GM12865 (cell line): ENCODE measurements at places on chromosomes 7 and 10.
A peak's percentile ranks its signal among the peaks of the same experiment; 100 is the strongest.

GRCh38 chr7:28733035-28733434 is 225.1 kb downstream of the TRIL start:
- DNase-seq: no peak

DNA sequence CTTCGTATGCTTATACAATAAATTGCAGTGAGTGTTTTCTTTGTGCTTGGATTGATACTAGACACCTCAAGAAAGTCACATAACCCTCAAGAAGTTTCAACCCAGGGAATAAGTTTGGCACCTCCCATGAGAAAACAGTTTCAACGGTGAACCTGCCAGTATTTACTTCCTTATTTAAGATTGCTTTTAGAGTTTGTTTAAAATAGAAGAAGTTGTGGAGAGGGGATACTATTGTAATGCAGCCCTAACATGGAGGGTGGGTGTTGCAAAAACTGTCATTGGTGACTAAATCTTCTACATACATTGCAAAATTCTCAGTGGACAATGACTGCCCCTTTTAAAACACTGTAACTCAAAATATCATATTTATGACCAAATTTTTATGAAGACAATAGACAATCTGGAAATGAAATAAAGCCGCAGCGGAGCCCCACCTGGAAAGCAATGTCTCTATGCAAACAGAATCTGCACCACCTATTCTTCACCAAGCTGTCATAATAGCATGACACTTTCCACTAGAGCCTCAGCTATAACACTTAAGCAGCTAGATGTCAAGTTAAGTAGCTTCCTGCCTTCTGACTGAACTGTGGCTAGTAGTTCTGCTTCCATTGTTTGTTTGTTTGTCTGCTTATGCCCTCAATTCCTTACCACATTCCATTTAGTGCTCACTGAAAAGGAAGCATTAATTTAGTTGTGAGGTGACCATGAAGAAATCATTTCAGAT is 98.2 kb downstream of the MDFIC start:
- DNase-seq: no peak

DNA sequence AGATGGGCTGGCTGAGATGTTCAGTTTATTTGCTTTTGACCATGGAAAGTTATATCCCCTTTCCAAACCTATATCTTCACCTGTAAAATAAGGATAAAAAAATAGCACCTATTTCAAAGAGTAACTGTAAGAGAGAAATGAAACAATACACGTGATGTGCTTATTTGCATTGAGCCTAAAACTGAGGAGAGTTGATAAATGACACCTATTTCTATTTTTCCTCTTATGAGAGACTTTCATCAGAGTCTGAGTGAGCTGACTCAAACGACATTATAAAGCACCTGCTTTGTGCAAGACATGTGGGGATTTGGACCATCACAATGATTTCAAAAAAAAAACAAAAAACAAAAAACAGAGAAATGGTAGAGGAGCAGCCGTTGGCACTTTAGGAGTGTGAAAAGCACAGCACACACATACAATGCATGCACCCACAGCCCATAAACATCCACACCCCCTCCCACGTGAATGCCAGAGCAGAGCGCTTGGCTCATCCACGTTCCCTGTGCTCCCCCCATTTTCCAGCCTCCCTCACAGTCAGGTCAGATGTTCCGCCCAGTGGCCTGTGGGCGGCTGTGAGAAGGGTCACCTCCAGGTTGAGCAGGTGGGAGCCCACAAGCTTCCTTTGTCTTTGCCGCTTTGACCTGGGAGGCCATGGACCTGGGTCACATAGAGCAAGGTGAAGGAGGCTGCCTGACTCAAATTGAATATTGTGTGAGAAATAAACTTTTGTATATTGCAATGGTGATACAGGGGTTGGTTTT is 253.2 kb upstream of the ZNF32 start:
- DNase-seq: no peak

- no peak for DNase-seq
These were observed 201.9 kb upstream of the SHH start for GRCh38 chr7:156014201-156014600.

DNA sequence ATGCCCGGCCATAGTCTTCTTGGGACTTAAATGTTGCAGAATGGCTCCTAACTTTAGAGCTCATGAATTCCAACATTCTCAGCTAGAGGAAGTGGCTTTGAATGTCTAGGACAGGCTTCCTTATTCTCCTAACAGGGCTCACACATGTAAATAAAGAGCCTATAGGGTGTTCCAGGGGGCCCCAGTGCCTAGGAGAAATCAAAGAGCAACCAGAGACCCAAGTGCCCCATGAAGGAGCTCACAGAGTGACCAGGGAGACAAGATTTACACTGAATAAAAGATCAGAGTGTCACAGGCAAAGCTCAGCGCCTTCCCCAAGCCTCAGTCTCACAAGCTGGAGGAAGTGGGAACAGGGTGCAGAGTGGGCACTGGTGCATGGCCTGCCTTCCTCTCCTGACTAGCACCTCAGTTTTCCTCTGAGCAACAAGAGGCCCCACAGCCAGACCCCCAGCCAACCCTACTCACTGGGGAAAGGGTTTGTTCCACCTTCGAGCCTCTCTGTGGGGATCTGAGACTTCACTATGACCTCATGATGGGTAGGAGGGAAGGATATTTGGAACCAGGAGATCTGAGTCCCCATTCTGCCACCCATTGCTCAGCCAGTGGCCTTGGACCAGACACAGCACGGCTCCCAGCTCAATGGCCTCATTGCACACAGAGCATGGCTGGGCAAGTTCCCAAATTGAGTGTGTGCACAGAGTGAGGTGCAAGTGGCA is 16.0 kb downstream of the TMEM273 start:
- no peak for DNase-seq

DNA sequence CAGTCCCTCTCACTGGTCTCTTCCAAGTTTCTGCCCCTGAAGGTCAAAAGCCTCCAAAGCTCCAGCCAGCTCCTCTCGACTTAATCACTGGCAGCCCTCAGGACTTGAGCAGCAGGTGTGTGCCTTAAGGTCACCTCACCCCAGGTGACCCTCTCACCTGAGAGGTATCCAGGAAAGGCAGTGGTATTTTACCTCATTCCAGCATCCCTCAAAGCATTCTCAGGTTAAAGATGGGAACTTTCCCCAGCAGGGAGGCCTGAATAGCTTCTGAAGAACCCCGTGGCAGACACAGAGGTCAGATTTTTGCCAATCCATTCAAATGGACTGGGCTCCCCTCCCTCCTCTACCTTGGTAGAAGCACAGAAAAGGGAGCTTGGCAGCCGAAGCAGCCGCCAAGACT is 148.2 kb downstream of the GFRA1 start:
- DNase-seq: no peak

DNA sequence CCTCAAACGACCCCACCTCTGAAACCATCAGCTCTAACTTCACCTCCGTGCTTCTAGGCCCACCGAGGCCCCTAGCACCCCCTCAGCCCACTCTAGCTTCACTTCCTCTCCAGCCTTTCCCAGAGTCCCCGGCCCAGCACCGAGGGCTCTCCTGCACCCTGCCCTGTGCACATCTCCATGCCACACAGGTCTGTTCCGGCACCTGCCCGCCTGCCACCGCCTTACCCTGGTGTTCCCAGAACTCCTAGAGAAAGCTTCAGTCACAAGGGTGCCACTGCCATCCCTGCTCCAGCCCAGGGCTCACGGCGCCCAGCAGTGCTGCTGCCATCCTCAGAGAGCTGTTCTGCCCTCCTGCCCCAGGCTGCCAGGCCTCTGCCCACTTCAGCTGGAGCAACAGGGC is 61.3 kb upstream of the INSIG1 start:
- DNase-seq: no peak

DNA sequence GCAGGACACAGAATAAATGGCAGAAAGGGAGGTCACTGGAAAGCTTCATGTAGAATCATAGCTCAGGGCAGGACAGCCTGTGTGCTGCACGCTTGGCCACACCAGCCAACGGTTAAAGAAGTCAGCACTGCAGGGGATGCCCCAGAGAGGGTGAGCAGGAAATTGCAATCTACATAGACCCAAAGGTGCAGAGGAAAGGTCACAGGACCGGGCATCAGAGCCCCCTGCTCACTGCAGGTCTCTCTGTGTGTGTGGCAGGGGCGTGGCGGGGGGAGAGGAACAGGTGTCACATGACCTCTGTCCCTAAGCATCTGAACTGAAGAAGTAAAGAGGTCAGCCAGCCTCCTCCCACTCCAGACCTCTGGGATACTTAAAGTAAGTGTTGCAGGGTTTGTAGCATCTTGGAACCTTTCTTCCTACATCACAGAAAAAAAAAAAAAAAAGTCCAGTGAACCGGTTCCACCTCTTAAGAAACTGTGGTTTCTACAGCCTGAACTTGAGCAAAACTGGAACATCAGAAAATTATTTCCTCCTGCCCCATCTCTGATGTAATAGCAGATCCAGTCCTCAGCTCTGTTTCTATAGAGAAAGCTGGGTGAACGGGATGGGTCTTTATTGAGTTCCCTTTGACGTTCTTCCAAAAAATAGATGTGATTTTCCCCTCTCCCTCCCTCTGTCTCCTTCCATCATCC is 64.3 kb downstream of the RGS10 start:
- peak; percentile 82 for DNase-seq

- DNase-seq: no peak
These were observed 31.8 kb upstream of the SFTPD start for GRCh38 chr10:79980711-79981110.

DNA sequence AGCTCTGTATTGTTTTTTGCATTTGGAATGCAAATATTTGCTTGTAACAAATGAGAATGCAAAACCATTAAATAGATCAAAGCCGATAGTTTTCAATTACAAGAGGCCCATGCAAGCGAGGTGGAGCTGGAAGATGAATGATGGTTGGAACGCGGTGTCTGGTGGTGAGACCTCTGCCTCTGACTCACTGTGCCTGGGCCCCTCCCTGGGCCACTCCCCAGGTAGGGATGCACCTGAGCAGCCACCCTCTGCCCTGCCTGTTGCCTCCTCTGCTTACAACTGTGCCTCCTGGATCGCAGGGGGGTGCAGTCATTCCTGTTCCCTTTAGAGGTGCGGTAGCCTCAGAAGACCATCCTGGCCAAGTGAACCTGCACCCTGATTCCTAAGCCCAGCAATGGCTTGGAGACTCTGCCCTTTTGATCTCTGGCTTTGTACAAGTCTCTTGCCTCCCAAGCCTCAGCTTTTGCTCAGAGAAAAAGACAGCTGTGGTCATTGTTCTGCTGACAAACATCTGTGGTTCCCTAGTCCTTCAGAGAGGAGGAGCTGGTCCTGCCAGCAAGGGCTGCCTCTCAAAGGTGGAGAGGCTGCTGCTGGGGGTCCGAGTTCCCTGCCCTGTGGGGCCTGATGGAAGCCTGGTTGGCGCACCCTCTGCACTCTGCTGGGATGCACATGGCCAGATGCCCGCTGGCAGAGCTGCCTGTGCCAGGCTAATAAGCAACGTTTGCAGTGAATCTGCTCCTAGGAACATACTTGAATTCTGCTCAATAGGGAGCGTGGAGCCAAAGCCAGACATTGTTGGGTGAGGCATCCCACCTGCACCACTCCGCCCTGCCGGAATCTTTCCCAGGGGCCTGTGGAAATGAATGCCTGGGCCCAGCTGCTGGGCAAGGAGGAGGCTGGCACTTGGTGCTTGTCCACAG is 126.3 kb upstream of the TCERG1L start:
- DNase-seq: no peak

- DNase-seq: no peak
These were observed 8.1 kb downstream of the PGAM1 start for GRCh38 chr10:97434055-97434454.

DNA sequence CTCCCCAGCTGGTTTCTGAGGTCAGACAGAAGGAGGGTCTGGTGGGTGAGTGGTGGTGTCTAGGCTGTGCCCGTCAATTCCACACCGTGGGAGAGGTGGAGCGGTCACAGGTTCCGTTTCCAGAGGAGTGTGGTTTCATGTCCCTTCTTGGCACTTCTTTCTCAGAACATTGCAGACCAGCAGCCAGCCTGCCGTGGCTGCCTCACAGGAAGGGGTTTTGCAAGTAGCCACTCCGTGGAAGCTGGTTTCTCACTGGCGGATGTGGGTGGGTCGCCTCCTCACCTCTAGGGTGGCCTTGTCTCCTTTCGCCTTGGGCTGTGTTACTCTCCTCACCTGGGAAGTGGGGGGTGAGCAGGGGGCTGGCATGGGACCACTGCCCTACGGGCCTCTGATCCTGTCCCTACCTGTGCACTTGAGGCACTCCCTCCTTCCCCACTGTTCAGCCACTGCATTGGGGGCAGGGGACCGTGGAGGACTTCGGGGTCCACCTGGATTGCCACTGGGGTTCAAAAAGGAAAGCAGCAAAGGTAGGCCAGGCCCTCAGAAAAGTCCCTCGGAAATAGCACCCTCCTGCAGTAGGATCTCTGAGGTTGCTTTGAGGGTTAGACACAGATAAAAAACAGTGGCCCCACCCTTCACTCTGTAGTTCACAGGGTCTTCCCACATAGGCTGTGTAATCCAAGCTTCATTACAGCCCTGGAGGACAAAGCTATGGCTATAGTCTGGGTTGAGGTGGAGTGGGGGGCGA is 33.9 kb downstream of the TSPAN14 start:
- DNase-seq: no peak

DNA sequence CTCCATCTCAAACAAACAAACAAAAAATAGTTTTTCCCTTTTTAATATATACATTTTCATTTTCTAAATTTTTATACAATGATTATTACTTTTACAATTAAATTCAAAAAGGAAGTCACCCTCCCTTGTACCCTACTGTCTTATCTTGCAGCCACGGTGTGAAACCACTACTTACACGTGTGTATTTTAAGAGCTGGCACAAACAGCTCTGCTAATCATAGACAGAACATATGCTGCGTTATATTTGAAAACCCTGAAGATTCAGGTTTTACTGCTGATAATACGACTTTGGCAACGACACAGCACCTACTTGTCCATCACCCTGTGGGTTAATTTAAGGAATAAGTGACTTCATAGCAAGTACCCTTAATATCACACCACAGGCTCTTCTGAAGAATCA is 991 bp downstream of the ANKRD61 start:
- DNase-seq: no peak

DNA sequence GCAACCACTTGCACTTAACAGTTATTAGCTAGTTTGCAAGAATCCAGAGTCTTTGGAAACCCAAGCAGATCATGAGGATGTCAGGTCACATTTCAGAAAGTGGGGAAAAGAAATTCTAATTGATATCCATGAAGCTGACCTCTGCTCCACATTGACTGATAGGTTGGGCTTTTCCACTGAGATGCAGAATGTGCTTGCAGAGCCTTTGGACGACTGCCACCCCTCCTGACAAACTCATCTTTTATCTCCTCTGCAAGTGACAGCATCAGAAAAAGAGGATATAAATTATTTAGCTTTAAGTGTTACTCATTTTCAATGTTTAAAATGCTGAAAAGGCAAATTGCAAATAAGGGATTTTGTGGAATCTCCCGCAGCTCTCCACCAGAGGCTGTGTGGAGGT is 75.3 kb downstream of the C10orf90 start:
- DNase-seq: no peak

DNA sequence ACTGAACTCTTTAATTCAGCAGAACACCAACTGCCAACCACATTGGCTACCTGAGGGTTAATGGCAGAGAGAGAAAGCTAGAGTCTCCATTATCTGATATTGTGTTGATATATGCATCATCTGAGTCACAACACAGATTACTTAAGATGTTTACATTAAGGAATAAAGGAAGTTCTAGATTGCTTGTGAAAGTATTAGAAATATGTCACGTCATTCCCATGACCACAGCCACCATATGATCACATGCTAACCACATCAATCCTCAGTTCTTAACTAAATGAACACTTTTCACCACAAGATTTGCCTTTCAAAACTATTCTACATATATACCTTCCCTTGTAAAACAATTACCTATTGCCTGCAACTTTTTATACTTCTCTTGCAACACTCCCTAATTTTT is 337.9 kb downstream of the FGFR2 start:
- DNase-seq: no peak
